ENCODE measurements at places on chromosomes 5 and 9.

GRCh38 chr5:160923936-160924710 lies 72.1 kb upstream of the ATP10B start:
- DNase-seq: no peak

- no peak for DNase-seq
These were observed 120.0 kb upstream of the CDKN2B start for GRCh38 chr9:22129133-22129532.

DNA sequence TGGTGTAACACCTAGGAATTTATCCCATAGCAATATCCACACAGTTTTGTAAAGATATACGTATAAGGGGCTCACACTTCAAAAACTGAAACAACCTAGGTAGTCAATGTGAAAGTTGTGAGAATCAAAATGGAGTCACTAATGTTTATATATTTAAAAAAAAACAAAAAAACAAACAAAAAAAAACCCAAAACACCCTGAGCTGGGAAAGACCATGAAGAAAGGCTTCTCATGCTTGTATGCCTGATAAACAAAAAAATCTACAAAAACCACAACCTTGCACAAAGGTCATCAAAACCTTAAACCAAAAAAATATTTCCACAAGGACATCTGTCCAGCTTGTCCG lies 35.4 kb downstream of the AFF4 start:
- DNase-seq: no peak

- DNase-seq: no peak
These were observed 54.4 kb downstream of the DOCK2 start for GRCh38 chr5:169691471-169691870.

GRCh38 chr5:65100911-65101631 lies 332.3 kb downstream of the CWC27 start:
- DNase-seq: no peak

DNA sequence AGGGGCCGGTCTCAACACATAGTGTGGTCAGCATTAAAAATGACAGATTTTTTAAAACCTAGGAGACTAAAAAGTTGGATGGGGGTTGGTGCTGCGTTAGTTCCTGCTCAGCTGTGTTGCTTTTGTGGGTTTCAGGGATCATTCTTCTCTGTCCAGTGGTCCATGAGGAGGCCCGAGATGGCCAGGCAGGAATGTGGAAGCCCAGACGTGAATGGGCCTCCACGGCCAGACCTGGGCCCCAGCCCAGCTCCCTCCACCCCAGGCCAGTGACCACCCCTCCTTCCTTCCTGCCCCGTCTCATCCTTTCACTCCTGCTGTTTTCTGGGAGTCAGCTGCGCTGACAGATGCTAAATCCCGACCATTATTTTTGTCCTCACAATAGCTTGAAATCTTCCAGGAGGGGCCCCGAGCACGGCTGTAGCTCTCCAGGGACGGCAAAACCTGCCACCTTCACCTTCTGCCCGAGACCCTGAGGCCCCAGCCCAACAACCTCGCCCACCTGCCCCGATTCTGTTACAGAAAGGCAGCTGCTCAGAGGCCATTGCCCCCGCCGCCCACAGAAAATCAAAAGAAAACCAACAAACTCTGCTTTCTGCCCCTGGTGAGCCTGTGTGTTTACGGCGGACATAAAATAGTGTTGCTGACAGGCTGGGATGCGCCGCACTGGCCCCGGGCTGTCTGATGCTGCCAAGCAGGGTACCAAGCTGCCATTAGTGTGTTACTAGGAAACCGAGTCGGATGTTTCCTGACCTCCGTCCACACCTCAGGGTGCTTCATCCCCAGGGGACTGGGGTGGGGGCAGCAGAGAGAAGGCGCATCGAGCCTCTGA lies 83.7 kb upstream of the SARDH start:
- DNase-seq: no peak

DNA sequence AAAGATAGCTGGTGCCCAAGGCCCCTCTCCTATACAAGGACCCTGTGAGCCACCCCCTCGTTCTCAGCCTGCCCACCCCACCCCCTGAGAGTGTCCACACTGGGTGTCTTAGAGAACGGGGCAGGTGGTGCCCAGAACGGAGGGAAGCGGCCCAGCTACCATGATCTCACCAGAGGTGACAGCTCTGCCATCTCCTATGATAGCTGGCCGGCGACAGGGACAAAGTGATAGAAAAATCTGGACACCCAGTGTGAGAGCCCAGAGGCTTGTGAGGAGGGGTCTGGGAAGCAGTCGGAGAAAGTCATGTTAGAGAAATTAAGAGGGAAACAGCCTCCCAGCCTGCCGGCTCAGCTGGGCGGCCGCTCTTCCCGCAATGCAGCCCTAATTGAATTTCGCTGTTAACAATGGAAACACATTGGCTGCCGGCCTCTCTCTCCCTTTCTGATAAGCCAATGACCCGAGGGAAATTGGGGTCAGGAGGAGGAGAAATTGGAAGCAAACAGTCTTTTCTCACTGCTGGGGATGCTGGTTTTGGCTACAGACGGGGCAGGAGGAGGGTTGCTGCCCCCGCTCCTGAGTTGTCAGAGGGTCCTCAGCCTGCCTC lies 32.3 kb downstream of the HK3 start:
- no peak for DNase-seq

GRCh38 chr9:28539434-28540070 lies 966.3 kb upstream of the C9orf72 start:
- DNase-seq: no peak

DNA sequence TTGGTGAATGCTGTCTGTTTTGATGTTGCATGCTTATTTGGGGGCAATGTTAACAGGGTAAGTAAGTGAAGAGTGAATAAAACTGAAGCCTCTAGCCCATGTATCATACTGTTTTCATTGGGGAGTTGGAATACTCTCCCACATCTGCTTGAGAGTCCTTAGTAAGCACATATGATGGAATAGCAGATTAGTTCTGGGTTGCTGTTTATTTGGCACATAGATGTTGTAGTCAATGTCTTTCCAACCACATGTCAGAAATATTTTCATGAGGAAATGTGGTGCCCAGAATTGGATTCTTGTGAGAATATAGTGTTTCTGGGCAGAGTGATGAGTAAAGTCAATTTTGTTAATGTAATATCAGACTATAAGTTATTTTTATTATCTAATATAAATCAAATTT lies 611.7 kb upstream of the FTMT start:
- DNase-seq: no peak

DNA sequence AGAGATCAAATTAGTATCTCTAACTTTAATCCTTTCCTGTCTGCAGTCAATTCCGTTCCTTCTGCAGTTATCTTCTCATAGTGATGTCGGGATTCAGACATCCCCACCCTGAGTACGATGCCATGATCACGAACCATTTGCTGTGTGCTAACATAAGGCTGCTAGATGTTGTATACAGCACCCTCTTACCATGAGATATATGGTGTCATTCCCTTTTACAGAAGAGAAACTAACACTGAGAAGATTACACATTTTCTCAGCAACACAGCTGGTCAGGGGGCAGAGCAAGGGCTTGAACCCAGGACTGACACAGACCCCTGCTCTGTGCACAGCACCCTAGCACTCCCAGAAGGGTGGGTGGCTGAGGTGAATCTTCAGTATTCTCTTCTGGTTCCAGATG lies 46.9 kb upstream of the HSD17B4 start:
- no peak for DNase-seq

GRCh38 chr5:95670568-95670967 lies 12.2 kb downstream of the SPATA9 start:
- no peak for DNase-seq

- no peak for DNase-seq
These were observed 24.8 kb upstream of the RLN1 start for GRCh38 chr9:5364294-5365024.

DNA sequence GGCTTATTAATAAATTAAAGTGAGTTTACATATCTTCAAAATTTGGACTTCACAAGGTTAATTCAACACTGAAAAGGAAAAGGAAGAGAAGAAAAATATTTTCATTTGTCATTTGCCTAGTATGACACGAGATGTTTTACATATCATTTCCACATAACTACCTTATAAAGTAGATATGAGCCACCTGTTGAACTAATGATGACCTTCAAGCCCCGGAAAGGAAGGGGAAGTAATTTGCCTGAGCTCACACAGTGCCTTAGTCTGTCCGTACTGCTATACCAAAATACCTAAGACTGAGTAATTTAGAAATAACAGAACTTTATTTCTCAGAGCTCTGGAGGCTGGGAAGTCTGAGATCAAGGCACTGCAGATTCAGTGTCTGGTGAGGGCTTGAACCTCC lies 17.9 kb downstream of the CMYA5 start:
- no peak for DNase-seq

DNA sequence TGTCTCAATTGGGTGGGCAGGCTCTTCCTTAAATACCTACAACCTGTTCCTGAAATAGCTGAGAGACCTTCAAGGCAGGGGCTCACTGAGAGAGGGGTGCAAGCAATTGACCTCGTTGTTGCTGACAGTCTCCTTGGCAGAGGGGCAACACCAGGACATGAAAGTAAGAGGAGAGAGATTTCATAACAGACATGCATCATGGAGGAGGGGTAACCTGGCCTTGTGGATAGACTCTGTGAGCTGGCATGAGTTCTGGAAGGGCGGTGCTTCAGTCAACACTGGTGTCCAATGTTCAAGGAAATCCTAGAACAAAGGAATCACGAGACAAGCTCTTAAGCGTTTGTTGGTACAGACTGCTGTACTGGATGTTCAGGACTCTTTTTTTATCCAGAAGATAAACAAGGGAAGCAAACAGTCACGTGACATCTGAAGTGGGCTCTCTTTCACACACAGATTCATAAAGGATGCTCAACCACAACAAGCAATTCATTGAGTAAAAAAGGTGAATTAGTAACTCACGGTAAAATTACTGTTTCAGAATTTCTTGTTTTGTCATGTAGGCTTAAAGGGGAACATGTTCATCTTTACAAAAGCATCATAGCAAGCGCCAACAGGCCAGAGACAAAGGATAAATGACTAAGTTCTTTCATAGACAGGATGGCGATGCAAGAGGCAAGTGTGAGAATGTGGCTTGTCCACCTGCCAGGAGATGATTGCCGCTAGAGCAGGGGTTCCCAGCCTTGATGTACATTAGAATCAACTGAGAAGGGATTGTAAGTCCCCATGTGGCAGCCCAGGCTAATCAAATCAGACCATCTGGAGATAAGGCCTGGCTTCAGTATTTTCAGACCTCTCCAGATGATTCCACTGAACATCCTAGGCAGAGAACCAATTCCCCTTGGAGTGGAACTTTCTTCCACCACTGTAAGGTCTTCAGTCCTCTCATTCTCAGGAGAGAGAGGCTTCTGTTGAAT lies 20.7 kb downstream of the ANKRA2 start:
- no peak for DNase-seq

DNA sequence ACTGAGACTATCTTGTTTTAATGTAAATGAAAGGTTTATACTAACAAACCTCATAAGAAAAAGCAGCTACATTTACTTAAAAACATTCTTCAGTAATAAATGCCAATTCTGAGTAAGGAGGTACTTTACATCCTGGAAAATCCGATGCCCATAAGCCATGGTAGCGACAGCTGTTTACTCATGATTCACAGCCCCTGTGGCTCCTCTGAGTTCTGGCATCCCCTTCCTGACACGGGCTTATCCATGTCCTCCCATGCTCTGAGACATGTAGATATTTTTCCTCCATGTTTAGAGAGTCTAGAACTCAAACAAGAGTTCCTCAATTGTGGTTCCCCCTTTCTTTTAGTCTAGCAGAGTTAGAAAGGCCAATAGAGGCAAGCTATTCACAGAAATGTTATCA lies 63.1 kb upstream of the DEPDC1B start:
- DNase-seq: no peak

DNA sequence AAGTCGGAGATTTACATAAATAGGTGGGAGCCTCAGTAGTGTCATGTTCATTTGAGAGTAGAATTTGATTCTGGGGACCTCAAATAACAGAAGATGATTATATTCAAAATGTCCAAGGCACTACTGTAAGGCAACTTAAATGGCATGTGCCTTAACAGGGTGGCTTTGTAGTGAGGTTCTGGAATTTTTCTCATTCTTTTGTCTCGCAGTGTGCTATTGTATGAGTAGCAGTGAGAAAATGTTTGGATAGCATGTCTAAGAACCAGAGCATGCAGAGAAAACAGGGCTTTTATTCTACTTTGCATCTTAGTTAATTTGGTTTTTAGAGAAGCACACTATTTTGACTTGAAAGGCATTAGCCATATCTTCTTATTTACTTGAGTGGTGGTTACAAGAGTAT lies 25.0 kb downstream of the MAST4 start:
- DNase-seq: no peak

DNA sequence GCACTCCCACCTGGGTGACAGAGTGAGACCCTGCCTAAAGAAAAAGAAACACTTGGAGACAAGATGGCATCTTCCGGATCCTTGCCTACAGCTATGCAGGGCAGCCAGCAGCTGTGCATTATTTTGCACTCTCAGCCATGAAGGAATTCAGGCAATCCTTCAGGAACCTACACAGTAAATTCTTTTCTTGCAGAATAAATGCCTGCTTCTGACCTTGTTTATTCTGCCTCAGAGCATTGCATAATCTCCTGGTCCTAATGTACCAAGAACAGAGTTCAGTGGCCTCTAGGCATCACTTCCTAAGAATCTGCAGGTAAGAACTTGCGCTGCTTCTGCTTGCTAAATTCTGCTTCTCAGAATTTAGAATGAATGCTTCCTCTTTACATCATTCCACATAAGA lies 16.8 kb downstream of the GLDC start:
- DNase-seq: no peak

DNA sequence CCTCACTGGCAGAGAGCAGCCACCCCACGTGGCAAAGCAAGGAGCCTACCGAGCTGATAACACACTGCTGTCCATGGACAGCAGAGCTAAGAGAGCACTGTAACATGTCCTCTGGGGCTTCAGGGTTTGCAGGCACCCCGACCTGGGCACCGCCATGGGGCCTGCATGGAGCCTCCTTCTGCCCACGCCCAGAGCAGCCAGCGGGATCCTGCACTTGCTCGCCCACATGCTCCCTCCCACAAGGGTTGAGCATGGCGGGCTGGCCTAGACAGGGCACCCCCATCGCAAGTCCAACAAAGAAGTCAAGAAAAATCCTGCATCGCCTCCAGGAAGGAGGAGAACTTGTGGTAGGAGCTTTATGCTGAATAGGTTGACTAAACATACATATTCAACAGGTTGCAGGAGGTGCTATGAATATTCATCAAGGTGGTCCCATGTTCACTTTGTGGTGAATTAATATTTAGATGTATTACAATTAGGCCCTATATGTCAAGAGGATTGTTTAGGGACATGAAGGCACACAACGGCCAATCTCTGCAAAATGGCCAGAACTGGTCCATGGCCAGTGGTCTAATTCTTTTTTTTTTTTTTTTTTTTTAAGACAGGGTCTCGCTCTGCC lies 3.8 kb upstream of the MIGA2 start:
- no peak for DNase-seq

All from stimulated activated CD8-positive, alpha-beta memory T cell treated with anti-CD3 and anti-CD28 coated beads, Interleukin-15, amount 100 ng/mL, for 4 hours (primary cell).